Osteocyte (in vitro differentiated cells): ENCODE measurements at places on chromosomes 1 and 21. TPM values are rescaled to one million over a fixed set of nuclear protein-coding genes. Genes with fewer than 3 reads are reported as not detected.

- DNase-seq, result no peak
Measured at GRCh38 chr21:44618909-44619308, 7.0 kb downstream of the KRTAP10-8 start.

DNA sequence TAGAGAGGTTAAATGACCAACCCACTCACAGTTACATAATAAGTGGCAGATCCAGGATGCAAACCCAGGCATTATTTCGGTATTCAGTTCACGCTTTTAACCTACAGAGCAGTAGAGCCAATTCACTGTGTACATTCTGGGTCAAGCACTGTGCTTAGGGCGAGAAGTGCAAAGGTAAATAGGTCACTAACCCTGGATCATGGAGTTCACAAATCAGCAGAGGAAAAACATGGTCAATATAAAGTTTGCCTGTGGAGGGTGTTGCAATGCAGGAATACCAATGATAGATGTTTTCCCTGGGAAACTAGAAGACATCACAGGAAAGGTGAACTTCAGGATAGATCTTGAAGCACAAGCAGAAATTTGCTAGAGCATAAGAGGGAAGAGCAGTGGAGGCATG lies 253.4 kb upstream of the NFIA start:
- no peak for DNase-seq

- DNase-seq, result no peak
Measured at GRCh38 chr1:208446271-208446691, 202.1 kb upstream of the PLXNA2 start.

The CCT8 gene
- 130 and 132 TPM in 2 replicates for total RNA-seq

GRCh38 chr1:2425892-2426291 lies 13.5 kb upstream of the PEX10 start:
- DNase-seq, result no peak

- DNase-seq, result no peak
Measured at GRCh38 chr1:53465023-53465957, 6.1 kb downstream of the DMRTB1 start.

GRCh38 chr1:224435318-224435763 lies 744 bp upstream of the WDR26 start:
- no peak for DNase-seq

GRCh38 chr1:161233102-161233501 lies 4.9 kb downstream of the NR1I3 start:
- no peak for DNase-seq

The GGPS1 gene
- total RNA-seq, result 37.1 and 42.5 TPM in 2 replicates
